ENCODE measurements at places on chromosomes 3 and 15.

GRCh38 chr15:68208636-68209240 is 3.6 kb upstream of the CALML4 start:
- no peak overlapping the region for H3K4me3 ChIP-seq
- no peak overlapping the region for H3K27ac ChIP-seq
- peaks cover 47% of the 10 kb centered on the region for H3K4me1 ChIP-seq
- H3K36me3 ChIP-seq = peaks cover 6% of the 10 kb centered on the region

- no peaks in the 10 kb centered on the region for H3K36me3 ChIP-seq
- DNase-seq = no peak
- no peak overlapping the region for H3K4me3 ChIP-seq
Measured at GRCh38 chr3:105425153-105425502, 58.4 kb downstream of the ALCAM start.

DNA sequence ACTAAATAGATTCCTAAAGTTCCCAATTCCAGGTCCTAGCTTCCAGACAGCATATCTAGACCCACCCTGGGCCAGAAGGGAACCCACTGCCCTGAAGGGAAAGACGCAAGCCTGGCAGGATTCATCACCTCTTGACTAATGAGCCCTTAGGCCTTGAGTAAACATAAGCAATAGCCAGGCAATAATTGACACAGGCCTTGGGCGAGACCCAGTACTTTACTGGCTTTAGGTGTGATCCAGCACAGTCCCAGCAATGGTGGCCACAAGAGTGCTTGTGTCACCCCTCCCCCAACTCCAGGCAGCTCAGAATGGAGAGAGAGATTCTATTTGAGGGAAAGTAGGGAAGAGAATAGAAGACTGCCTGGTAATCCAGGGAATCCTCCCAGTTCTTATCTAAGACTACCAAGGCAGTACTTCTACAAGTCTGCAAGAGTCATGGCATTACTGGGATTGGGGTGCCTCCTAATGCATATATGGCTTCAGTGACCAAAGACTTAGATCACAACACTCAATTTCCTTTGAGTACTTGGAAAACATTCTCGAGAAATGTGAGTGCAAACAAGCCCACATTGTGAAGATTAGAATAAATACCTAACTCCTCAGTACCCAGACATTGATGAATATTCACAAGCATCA is 30.4 kb upstream of the WWTR1 start:
- H3K36me3 ChIP-seq = no peaks in the 10 kb centered on the region
- no peaks in the 10 kb centered on the region for H3K27me3 ChIP-seq
- H3K27ac ChIP-seq = no peak overlapping the region
- DNase-seq = no peak
- H3K4me3 ChIP-seq = no peak overlapping the region
- H3K4me1 ChIP-seq = no peaks in the 10 kb centered on the region

DNA sequence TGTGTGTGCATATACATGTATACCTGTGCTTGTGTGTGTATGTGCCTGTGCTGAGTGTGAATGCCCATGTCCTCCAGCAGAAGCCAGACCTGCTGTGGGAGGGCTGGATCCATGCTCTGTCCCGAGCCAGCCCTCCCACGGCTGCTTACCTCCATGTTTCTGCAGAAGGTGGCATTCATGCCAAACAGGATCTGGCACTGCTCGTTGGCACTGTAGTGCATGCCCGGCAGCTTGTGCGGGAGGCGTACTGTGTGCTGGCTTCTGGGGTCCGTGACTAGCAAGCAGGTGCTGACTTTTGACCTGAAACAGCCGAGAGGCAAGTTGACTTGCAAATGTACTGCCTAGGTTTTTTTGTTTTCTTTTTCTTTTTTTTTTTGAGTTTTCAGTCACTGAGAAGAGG is 189.3 kb downstream of the ADAMTS17 start:
- H3K27me3 ChIP-seq = peaks cover 4% of the 10 kb centered on the region
- peaks cover 9% of the 10 kb centered on the region for H3K4me1 ChIP-seq
- peaks cover 3% of the 10 kb centered on the region for H3K36me3 ChIP-seq
- no peak overlapping the region for H3K4me3 ChIP-seq
- H3K27ac ChIP-seq = no peak overlapping the region

DNA sequence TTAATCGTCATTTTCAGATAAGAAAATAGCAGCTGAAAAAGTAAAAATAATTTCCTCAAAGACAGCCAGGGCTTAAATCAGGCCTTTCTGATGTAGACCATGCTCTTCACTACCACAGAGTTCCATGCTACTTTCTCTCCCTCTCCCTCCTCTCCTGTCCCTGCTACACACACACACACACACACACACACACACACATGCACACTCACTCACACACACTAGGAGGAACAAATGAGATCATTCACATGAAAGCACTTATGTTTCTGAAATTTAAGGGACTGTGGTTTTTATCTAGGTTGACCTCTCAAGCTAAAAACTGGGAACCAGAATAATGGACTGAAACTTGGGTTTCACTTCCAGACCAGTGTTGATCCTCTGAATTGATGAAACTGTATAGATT is 4.1 kb upstream of the PSMA4 start:
- H3K27me3 ChIP-seq = no peaks in the 10 kb centered on the region
- H3K4me1 ChIP-seq = peaks cover 6% of the 10 kb centered on the region
- peak; percentile 26 for DNase-seq

- H3K27me3 ChIP-seq = no peaks in the 10 kb centered on the region
- peaks cover 30% of the 10 kb centered on the region for H3K36me3 ChIP-seq
- H3K4me3 ChIP-seq = no peak overlapping the region
- no peak for DNase-seq
Measured at GRCh38 chr3:169992156-169992555, 25.5 kb downstream of the SEC62 start.

DNA sequence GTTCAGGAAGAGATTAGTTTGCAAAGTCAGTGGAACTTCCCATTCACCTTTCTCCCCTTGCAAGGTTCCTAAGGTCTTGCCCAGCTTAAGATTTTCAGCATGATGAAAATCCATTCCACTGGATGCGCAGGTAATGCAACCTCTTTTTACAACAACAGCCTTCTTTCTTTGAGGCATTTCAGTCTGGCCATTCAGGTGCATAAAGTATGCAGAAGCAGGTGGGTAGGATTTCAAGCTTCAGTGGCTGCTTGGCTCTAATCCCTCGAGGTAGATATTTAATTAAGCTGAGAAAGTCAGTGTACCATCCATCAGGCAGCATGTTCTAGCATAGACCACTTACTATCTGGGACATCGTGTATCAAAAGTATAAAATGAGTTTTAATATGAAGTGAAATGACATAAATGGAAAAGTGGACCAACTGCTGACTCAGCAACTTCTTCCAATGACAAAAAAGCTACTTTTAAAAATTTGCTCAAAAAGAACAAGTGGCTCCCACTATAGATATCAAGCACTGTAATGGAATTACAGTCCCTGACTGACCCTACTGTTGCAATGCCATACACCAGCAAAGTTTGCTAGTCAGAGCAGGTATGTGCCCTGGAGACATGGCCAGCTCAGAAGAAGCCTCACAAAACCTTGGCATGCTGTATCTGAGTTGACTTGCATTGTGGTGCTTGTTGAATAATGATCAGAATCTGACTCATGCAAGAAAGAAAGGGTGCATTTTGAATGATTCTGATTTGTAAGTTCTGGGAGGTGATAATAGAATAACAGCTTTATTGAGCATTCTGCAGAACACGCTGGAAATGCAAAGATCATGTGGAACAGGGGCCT is 459.9 kb upstream of the MCTP2 start:
- H3K36me3 ChIP-seq = no peaks in the 10 kb centered on the region
- H3K27ac ChIP-seq = no peak overlapping the region
- no peaks in the 10 kb centered on the region for H3K27me3 ChIP-seq

DNA sequence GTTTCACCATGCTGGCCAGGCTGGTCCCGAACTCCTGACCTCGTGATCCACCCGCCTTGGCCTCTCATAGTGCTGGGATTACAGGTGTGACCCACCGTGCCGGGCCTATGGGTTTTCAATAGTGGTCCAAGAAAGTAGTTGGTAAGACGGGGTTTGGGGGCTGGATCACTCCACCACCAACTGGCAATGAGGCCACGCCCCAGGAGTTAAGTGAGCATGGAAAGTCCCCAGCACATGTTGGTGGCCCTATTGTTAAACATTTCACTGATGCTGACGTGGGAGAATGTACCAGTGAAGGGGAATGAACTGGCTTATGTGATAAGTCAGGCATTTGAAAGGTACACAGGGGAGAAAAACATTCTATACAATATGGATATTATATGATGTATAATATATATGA is 80.4 kb downstream of the CHRD start:
- no peak overlapping the region for H3K27ac ChIP-seq
- peaks cover under 1% of the 10 kb centered on the region for H3K4me1 ChIP-seq
- no peak overlapping the region for H3K4me3 ChIP-seq
- no peaks in the 10 kb centered on the region for H3K27me3 ChIP-seq
- no peak for DNase-seq
